Common myeloid progenitor, CD34-positive (primary cell): ENCODE measurements at places on chromosomes 13 and 19.

- no peaks in the 10 kb centered on the region for H3K27me3 ChIP-seq
- H3K4me1 ChIP-seq = peaks cover 63% of the 10 kb centered on the region
- H3K4me3 ChIP-seq = no peak overlapping the region
- DNase-seq = peak; percentile 37
- no peak overlapping the region for H3K27ac ChIP-seq
These were observed 26.7 kb downstream of the LATS2 start for GRCh38 chr13:21034603-21035191.

DNA sequence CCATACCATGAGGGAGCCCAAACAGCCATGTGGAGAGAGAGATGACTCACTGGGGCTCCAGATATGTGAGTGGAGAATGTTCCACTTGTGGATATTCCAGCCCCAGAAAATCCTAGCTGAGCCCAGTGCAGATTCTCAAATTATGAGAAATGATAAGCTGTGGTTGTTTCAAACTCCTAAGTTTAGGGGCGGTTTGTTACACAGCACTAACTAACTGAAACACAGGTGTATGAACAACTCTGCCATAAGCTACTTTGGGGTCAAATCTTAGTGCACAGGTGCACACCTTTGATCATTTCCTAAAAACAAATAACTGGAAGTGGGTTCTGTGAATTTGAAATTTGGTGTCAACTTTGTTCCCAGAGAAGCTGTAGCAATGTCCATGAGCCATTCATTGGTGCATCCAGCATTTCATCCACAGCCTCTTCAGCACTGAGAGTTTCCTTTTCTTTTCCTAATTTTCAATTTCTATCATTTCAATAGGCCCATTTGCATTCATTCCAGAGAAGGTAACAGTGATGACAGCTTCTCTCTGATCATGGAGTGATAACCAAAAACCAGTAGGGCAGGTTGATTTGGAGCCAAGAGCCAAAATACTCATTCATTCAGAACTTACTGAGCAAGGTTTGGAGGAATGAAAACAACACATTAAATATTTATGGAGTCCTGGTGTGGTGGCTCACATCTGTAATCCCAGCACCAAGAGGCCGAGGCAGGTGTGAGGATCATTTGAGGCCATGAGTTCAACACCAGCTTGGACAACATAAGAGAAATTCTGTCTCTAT lies 8.8 kb upstream of the CLPP start:
- no peaks in the 10 kb centered on the region for H3K4me1 ChIP-seq
- no peak for DNase-seq
- H3K27ac ChIP-seq = no peak overlapping the region
- no peak overlapping the region for H3K4me3 ChIP-seq

DNA sequence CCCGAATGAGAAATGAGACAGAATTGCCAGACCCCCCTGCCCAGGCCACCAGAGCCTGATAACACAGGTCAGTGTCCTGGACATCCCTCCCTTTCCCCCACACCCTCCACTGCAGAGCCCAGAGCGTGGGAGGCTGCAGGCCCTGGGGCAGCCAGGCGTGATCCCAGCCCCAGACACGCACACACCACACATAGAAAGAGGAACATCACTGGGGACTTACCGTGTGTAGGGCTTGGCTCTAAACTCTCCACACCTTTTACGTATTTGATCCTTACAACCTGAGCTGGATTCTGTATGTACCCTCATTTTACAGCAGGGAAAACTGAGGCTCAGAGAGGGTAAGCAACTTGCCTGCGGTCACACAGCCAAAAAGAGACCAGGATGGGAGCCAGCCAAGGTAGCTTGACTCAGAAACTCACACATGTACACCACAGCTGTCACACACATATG lies 334 bp upstream of the ANGPTL6 start:
- H3K27me3 ChIP-seq = no peaks in the 10 kb centered on the region
- H3K4me1 ChIP-seq = peaks cover 46% of the 10 kb centered on the region
- H3K4me3 ChIP-seq = no peak overlapping the region
- H3K36me3 ChIP-seq = peaks cover 8% of the 10 kb centered on the region

DNA sequence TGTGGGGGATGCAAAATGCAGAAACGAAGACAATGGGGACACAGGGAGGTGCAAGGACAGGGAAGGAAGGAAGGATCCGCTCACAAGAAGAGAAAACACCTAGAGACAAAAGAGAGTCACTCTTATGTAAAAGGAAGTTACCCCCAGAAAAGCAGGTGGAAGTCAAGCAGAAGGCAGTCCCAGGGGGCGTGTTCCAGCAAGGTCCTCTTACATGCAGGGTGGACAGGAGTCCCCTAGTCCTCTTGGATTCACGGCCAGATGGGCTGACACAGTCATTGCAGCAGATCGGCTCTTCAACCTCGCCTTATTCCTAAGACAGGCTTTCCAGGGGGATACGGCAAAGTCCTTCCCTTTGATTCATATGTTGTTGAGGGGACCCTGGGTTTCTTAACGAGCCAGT lies 83.9 kb upstream of the SPATA13 start:
- H3K27me3 ChIP-seq = no peaks in the 10 kb centered on the region
- H3K4me3 ChIP-seq = no peak overlapping the region
- DNase-seq = no peak
- H3K4me1 ChIP-seq = no peaks in the 10 kb centered on the region
- H3K27ac ChIP-seq = no peak overlapping the region

GRCh38 chr13:50015750-50016149 lies 506 bp downstream of the KCNRG start:
- peaks cover 12% of the 10 kb centered on the region for H3K36me3 ChIP-seq
- H3K27ac ChIP-seq = no peak overlapping the region
- no peak overlapping the region for H3K4me3 ChIP-seq
- H3K4me1 ChIP-seq = peaks cover 5% of the 10 kb centered on the region
- H3K27me3 ChIP-seq = no peaks in the 10 kb centered on the region
